Glomerular endothelial cell (primary cell): ENCODE measurements at places on chromosomes 2 and 18. TPM values are rescaled to one million over a fixed set of nuclear protein-coding genes. Genes with fewer than 3 reads are reported as not detected.

Gene RAB27B
- total RNA-seq: 0.15 and 0.99 TPM in 2 replicates

GRCh38 chr18:8841781-8842485, 136.6 kb downstream of the MTCL1 start:
- no peak for DNase-seq

- DNase-seq: no peak
Measured at GRCh38 chr2:41900101-41900577, 147.7 kb upstream of the PKDCC start.

DNA sequence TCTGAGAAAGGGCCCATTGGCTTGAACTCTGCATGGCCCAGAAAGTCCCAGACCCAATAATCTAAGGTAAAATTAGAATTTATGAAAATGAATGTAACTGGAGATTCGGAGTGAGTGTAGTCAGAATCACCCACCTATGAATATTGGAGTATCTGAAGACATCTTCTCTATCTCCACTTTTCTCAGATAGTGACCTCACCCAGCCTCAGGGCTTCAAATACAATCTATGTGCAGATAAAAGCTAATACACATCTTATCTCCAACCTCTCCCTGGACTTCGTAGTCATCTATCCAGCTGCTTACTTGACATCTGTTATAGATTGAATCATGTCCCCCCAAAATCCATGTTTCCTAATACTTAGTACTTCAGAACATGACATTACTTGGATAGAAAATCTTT, 263.2 kb downstream of the RAD51AP2 start:
- DNase-seq: no peak

- no peak for DNase-seq
Measured at GRCh38 chr2:231337807-231338759, 57.4 kb upstream of the B3GNT7 start.

DNA sequence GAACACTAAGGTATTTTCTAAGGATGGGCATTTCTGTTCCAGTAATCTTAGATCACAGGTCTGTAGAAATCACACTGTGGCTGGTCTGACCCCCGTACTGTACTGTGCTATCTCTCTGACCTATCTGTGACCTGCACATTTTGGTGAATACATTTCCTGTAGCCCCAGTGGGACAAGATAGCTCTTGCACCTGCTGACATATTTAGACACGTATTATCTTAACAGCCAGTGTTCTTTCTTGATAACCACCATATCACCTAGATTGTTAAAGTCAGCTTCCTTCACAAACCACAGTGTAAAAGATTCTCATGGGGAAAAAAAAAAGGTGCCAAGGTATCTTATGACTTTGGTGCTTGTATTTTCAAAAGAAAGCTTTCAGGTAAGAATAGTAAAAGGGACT, 39.8 kb upstream of the TMEM247 start:
- no peak for DNase-seq
